ENCODE measurements at places on chromosomes 1 and 21.

DNA sequence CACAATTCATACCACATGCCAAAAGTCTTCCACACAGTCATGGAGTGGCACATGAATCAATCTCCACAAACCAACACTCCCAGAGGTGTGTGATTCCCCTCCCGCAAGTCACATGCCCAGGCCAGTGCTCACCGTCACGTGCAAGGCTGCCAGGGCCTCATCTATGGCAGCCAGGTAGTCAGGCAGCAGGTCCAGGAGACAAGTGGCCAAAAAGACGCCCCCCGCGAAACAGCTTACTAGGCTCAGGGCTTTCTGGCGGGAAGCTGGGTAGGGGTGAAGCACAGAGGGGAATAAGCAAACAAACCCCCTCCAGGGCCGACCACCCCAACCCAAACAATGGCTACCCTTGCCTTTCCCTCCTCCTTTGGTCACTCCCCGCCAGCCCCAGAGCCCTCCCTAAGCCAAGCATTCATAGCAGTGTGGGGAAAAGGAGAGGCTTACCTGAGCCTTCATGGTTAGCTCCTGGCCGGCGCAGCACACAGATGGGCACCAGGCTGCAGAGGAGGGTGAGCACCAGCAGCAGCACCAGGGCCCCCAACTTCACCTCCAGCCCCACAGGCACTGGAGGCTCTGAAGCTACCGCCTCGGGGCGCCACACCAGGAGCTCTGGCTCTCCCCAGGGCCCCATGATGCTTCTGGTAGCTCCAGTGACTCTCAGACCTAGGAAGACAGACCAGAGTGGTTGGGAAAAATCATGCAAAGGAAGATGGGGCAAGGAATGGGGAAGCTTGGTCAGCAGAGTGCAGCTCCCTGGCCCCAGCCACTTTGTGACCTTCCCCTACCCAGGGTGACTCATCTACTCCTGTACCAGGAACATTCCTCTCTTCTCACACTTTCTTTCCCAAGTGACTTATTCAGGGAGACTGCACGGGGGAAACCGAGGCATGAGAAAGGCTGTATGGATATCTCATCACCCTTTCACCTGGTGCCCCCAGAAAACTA lies 978 bp downstream of the SLC39A1 start:
- no peak for DNase-seq

DNA sequence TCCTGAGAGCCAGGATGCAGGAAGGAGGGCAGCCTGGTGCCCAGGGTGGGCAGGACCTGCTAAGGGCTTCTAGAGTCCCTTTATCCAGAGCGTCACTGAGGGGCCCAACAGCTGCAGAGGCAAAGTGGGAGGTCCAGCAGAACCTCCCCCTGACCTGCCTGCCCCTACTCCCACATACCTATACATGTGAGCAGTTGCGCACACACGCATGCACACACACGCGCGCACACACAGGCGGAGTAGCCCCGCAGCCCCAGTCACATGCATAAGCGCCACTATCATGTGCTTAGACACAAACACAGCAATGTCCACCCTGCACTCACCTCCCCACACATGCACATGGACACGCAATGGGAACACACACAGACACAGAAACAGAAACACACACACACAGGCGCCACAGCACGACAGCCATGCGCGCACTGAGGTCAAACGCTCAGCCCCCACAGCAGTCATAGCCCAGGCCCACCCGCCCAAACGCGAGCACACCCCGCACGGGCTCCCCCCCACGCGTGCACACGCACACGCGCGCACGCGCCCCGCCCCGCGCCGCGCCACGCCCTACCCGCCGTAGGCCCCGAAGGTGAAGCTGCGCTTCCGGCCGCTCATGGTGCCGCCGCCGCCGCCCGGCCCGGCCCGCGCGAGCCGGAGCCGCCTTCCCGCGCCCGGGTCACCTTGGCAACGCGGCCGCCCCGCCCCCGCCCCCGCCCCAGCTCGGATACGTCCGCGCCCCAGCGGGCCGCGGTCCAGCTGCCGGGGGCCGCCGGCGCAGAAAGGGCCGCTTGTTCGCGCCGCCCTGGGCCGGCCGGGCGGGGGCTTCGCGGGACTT lies 17.7 kb downstream of the RAP1GAP start:
- peak; percentile 21 for DNase-seq

- no peak for DNase-seq
Measured at GRCh38 chr1:147515045-147515869, 26.0 kb upstream of the BCL9 start.

GRCh38 chr1:106049595-106049994 lies 1006.9 kb upstream of the PRMT6 start:
- DNase-seq, result no peak

GRCh38 chr21:28776251-28776650 lies 216.4 kb downstream of the LTN1 start:
- DNase-seq, result peak; percentile 53

GRCh38 chr1:212326541-212326940 lies 41.3 kb downstream of the PPP2R5A start:
- DNase-seq, result no peak

DNA sequence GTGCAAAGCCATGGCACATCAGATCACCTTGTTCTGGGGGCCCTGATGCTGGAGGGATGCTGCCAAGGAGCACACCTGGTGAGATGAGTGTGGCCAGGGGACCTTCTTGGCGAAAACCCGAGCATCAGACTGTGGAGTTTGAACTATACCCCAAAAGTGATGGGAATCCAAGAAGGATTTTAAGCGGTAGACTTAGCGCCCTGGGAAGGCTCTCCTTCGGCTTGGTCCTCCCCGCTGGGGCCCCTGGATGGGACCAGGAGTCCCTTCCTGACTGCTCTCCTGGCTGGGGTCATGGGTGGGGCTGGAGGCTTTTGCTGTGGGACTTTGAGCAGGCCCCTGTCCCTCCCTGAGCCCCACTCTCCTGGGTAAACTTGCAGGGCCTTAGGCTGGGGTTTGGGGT lies 10.5 kb downstream of the ZNF362 start:
- DNase-seq, result no peak

DNA sequence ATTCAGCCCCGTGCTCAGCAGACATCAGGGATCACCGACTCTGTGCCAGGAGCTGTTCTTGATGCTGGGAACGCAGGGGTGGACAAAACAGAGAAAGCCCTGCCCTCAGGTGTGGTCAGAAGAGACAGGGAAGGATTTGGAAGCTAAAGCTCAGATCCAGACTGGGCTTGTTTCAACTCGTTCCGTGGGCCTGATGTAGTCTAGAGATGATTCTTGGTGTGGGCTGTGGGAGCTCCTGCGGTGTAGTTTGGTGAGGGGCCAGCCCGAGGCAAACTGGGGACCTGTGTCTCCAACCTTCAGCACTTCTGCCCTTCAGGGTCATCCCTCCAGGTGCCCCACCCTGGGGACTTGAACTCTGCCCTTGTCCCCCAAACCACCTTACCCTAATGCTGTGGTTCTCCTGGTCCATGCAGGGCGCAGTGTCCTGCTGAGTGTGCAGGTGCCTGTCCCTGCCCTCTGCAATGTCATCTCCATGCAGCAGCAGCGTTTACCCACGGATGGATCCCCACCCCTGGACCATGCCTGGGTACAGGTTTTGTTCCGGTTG lies 17.3 kb upstream of the ABCG1 start:
- no peak for DNase-seq

DNA sequence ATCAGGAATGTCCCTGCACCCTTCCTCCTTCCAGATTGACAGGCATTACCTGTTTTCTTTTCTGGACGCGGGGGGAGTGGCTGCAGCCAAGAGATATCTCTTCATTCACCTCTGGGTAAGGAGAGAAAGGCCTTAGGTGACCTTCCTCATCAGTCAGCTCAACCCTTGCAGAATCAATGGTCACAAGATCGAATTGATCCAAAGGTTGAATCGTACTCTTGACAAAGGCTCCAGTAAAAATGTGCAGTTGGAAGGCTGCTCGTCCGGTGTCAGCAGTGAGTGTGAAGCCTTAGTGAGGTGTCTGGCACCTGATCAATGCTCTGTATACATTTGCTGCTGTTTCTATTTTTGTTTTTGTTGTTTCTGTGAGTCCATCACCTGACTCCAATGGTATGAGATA lies 282.6 kb upstream of the AJAP1 start:
- no peak for DNase-seq

GRCh38 chr1:101238681-101239094 lies 1.9 kb downstream of the S1PR1 start:
- peak; percentile 85 for DNase-seq

DNA sequence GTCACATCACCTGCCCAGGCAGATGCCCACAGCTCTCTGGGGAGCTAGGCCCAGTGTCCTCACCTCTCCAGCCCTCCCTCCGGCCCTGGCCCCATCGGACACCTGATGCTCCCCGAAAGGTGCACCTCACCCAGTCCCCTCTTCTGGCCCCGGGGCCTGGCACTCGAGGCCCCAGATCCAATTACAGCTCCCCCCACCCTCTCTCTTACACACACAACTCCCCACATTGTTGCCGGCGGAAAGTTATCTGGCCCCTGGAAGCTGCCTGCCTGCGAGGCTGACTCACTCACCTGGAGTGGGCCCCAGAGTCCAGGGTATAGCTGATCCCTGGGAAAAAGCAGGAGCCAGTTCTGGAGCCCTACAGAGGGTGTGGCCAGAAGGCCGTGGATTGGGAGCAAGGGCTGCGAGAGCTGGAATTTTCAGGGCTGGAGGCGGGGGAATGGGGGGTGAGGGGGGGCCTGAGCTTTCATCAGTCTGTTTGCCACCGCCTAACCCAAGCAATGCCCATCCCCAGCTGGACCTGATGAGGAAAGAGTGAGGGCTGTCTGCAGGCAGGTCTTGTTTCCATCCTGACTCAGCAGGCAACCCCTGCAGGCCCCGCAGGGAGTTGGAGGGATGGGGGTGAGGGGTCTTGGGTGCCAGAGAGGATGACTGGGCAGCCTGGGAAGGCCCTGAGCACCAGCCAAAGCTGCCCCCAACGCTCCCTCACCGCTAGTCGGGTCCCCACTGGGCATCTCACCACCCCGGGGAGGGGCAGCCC lies 948 bp downstream of the FBXO2 start:
- DNase-seq, result no peak

DNA sequence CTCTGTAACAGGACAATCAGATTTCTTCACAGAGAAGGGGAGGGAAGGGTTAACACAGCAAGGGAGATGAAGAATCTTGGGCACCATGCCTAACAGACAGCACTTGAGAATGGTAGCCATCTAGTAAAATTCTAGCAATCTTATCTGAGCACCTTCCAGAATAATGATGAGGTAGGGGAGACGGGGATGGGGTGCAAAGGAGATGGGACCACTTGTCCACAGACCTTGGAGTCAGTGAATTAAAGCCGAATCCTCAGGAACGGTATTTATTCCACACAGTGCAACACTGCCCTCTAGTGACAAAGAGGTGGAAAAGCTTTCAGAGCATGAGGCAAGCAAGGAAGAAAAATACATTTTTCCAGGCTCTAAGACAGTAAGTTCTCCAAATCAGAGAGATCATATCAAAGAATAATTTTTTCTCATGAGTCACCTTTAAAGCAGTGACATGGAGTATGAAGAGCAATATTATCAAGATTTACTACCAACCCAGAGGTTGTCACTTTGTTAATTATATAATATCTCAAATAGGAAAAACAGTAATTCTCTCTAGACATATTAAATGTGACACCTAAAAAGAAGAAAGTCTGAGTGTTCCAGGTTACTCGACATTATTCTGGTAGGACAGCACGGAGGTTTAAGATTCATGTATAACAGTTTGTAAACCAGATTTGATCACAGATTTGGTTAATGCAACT lies 43.3 kb upstream of the LPAR3 start:
- no peak for DNase-seq

DNA sequence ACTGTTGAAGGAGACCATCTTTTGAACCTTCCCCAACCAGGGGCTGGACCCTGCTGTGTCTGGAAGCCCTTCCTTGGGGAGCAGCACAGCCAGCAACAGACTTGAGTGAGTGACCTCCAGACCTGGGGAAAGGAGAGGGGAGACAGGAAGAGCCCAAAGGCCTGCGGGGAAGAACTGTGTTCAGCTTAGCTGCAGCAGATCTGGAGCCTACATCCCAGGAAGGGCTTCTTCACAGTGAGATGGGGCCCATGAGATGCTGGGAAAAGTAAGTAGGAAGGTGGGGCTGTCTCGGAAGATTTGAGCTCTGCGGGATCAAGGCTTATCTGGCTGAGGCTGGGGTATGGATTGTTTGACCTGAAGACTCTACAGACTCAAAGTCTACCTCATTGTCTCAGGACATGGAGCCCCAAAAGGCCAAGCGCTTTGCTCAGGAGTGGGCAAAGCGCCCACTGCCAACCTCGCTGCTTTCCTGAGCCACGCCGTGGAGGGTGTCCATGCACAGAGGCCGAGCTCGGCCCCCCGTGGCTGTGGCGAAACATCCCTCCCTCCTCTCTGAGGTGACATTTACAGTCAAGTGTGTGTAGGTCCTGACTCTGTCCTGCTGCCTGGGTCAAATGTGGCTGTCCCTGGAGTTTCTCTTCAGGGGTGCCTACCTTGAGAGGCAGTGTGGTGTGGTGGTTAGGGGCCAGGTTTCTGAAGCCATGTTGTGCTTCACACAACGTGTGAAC lies 24.5 kb downstream of the SPOCD1 start:
- DNase-seq, result no peak

GRCh38 chr1:15918962-15919715 lies 56.8 kb downstream of the ZBTB17 start:
- DNase-seq, result peak; percentile 63

DNA sequence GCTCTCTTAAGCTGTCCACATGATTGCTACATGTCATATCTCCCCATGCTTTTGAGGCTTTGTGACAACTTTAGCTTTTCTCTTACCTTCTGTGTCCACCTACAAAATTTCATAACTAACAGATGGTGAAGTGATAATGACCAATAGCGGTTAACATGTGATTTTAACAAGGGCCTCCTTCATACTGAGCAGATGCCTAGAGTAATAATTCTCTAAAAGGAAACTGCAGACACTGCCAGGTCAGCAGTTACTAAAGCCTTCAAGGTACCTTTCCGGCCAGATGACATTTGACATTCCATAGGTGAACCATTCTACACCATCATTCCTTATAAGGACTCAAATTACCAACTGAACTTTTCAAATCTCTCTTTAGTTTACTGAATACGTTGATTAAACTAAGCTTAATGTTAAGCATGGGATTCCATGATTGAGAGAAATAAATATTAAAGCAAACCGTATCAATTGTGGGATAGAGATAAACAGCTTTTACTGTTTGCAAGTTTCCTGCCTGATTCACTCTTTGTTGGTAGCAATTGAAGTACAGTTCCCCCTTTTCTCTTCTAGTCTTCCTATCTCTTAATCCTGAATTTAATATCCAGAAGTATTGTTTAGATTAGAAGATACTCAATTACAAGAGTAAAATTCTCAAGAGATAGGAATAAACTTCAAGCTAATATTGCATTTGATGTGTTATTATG lies 205.1 kb downstream of the PLA2G4A start:
- no peak for DNase-seq

- DNase-seq, result no peak
Measured at GRCh38 chr21:16194788-16195537, 465.2 kb downstream of the USP25 start.

DNA sequence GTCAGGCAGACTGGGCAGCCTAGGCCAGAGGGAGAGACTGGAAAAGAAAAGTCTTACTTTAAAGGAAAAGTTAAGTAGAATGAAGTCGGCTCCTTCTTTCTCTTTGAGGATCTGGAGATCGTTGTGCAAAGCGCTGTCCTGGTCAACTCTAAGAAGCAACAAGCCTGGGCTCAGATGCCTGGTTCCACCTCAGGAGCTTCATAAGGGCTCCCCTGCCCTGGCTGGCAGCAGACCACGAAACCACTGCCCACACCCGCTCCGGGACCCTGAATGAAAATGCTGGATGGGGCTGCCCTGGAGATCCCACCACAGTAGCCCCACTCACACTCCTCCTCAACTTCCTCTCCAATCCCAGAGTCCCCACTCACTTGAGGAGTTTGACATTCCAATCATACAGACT lies 6.4 kb downstream of the UBE2Q1 start:
- DNase-seq, result no peak

All from stimulated activated CD8-positive, alpha-beta memory T cell treated with anti-CD3 and anti-CD28 coated beads, Interleukin-15, amount 100 ng/mL, for 48 hours (primary cell).